ENCODE measurements at places on chromosomes 12 and 14. TPM values are rescaled to one million over a fixed set of nuclear protein-coding genes. Genes with fewer than 3 reads are reported as not detected.

The STRAP gene
- 233 TPM for total RNA-seq

The ETFBKMT gene
- 0.21 TPM for total RNA-seq

The GNPTAB gene
- 31.9 TPM for total RNA-seq

The AVPR1A gene
- not detected for total RNA-seq

The POTEG gene
- total RNA-seq: not detected

All from activated T-cell treated with anti-CD3 and anti-CD28 coated beads, Interleukin-2, amount 50 U/mL, for 4 hours (primary cell).